ENCODE measurements at places on chromosomes 5 and 9.
A peak's percentile ranks its signal among the peaks of the same experiment; 100 is the strongest.

DNA sequence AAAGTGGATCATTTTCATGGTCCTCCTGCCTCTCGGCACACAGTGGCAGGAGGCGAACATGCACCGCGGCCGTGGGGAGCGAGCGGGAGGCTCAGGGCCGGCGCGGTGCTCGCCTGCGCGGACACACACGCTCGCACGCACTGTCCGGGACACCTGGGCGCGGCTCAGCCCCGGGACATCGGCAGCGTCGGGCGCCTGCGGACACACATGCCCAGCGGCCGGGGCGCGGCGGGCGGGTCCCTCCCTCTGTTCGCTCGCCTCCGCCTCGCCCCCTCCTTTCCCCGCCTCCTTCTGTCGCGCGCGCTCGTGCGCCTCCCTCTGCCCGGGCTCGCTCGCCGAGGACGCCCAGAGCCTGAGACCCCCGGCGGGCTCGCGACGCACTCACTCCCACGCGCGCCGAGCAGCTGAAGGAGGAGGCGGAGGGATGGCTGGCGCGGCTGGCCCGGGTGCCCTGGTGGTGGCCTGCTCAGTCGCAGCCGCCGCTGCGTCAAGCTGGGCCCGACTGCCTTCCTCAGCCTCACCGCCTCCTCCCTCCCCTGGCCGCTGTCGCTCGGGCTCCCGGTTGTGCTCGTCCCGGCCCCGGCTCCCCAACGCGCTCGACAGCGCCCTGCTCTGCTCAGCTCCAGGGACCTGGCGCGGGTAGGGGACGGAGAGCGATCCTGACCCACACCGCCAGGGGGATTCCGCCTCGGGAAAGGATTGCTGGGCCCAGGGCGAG lies at the start of gene FRMD3:
Gene FRMD3, minus strand, starts transcription at position 230 of the 718 bp plus-strand sequence. Its CDS starts 170 bp downstream, at position 60.
- DNase-seq: peak; percentile 51

DNA sequence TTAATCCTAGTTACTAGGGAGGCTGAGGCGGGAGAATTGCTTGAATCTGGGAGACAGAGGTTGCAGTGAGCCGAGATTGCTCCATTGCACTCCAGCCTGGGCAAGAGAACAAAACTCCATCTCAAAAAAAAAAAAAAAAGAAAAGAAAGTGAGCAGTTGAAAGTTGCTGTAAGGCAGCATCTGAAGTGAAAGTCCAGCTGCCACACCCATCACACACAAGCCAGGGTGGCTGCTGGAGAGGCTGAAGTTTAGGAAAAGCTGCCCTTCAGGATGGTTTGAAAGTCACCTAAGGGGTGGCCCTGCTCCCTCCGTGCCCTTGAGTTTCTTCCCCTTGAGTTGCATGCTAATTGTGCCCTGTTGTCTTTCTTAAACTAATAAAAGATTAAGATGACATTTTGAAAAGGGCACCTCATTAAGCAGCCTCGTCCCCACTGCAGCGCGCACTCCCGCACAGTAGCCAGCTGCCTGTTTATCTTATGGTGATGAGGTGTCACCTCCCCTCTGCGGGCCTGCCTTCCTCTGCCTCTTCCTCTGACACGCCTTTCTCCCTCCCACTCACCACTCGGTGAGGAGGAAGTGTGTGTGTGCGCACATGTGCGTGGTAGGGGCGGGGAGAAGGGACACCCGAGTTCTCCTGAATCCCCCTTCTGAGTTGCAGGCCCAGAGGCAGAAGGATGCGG lies 104.2 kb upstream of the PANK3 start:
- DNase-seq: no peak

GRCh38 chr5:54753034-54753433 lies 232.4 kb downstream of the ESM1 start:
- DNase-seq: peak; percentile 79

- DNase-seq: no peak
Observed at GRCh38 chr9:94889628-94890027, 163.1 kb downstream of the AOPEP start.

DNA sequence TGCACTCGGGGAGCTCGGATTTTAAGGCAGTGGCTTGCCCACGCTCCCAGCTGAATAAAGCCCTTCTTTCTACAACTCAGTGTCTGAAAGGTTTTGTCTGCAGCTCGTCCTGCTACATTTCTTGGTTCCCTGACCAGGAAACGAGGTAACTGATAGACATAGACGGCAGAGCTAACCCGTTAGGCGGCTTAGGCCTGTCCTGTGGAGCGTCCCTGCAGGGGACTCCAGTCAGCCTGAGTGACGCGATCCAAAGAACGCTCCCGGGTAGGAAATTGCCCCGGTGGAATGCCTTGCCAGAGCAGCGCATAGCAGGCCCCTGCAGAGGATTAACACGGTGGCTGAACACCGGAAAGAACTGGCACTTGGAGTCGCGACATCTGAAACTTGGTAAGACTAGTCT lies 1.8 kb upstream of the SELENOP start:
- no peak for DNase-seq

DNA sequence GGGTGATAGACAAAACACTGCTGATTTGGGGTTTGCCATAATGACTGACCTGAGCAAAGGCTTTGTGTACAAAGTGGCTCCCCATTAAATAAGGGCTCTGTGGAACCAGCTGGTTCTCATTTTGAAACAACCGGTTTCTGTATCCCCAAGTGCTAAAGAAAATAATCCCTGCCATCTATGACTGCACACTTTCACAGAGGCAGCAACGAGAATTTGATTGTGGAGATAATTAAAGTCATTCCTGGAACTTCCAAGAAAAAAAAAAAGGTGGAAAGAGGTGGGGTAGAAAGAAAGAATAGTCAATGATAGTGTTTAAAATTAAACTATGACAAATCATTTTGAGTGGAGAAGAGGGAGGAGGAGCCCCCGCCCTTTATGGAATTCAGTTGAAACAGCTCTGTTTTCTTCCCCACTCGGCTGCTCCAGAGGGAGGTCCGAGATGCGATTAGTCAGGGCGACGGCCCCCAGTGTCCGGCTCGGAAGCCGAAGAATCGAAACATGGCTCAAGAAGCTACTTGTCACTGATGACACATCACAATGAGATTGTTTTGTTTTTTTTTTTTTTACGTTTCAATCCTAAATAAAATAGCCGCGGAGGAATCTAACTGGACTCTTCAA lies 38.4 kb downstream of the EBF1 start:
- peak; percentile 69 for DNase-seq

DNA sequence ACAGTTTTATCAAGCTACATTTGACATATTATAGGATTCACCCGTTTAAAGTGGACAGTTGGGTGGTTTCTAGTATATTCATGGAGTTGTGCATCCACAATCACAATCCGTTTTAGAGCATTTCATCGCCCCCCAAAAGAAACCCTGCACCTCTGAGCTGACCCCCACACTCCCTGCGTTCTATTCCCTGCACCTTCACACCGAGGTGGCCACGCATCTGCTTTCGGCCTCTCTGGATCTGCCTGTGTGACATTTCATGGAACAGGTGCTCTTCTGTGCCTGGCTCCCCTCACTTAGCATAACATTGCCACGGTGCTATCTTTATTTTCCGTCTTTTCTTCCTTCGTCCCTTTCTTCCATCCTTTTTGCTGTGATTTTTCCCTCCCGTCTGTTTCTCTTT lies 32.7 kb downstream of the HRH2 start:
- DNase-seq: no peak

- DNase-seq: no peak
Observed at GRCh38 chr9:117929868-117930267, 225.7 kb downstream of the TLR4 start.

DNA sequence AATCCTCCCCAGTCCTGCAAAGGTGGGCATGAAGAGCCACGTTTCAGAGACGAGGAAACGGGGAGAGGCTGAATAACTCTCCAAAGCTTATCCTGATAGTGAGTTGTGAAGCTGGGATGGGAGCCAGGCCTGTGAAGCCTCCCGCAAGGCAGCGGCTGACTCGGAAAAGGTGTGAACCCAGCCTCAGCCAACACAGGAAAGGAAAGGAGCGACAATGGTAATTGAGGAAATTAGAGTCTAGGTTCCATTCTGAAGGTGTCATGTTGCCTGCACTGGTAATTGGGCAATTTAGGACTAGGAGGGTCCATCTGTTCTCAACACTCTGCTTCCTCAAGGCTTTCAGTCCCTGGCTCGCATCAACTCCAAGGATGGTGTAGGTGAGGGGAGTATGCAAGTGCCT lies 83.4 kb downstream of the LIFR start:
- no peak for DNase-seq

GRCh38 chr5:135555530-135555929 lies 19.8 kb upstream of the NEUROG1 start:
- DNase-seq: no peak

GRCh38 chr5:95846554-95847260 lies 24.2 kb upstream of the GLRX start:
- peak; percentile 85 for DNase-seq

- DNase-seq: no peak
Observed at GRCh38 chr5:132222649-132223038, 5.0 kb downstream of the P4HA2 start.

- DNase-seq: no peak
Observed at GRCh38 chr5:171379961-171380360, 7.7 kb upstream of the NPM1 start.

DNA sequence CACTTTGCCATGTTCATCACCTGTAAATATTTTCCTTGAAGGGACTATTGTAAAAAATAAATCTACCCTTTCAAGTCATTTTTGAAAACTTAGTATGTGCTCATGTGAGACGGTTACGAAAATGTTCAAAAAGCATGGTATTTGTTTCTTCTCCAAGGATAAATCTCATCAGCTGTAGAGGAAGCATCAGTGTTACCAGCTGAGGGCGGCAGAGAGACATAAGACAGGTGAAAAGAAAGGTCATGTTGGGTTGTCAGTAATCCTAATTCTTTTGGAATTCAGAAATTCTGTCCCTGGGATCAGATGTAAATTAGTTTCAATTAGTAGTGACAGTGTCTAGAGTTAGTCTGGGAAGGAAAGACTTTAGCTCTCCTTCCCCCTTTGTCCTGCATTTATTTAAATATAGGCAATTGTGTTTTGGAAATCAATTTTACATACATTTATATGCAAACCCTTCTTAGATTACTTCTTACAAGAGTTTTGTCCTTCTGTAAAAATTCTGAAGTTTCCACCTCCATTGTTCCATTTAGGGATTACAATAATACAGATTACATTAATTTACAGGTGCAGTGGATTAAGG lies 791.9 kb upstream of the CDH6 start:
- DNase-seq: peak; percentile 51

- no peak for DNase-seq
Observed at GRCh38 chr9:7121055-7121454, 363.3 kb downstream of the KDM4C start.

DNA sequence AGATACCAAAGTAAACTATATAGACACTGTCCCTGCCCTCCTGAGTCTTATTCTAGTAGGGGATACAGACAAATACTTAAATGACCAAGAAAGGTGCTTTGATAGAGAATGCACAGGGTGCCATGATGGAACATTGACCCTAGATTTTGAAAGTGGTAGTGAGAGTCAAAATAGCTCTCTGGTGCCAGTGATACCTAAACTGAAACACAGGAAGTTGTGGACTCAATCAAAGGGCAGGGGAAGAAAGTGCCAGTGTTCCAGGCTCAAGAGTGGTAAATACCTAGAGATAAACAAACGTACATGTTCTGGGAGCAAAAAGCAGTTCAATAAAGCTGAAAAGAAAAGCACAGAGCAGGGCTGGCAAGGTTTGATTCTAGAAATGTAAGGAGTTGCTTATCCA lies 267.6 kb downstream of the ISL1 start:
- DNase-seq: no peak

GRCh38 chr5:2989517-2989916 lies 238.0 kb upstream of the IRX2 start:
- no peak for DNase-seq

All from iris pigment epithelial cell (primary cell).